ENCODE measurements at places on chromosomes 4 and X.

DNA sequence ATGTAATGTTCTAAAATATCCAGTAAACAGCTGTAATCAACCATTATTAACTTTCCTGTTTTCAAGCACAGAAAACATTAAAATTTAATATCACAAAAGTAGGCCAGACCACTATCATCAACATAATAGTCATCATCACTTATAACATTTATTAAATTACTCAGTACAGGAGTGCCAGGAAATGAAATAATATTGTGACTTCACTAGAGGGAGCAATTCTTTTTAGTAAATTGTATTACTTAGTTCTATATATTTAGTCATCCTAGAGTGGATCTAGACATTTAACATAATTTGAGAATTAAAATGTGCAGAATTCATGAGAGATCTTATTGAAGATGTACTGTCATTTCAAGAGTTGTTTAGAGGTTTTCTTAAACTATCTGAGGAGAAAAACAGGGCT is 33.6 kb downstream of the PITX2 start:
- no peak for DNase-seq

DNA sequence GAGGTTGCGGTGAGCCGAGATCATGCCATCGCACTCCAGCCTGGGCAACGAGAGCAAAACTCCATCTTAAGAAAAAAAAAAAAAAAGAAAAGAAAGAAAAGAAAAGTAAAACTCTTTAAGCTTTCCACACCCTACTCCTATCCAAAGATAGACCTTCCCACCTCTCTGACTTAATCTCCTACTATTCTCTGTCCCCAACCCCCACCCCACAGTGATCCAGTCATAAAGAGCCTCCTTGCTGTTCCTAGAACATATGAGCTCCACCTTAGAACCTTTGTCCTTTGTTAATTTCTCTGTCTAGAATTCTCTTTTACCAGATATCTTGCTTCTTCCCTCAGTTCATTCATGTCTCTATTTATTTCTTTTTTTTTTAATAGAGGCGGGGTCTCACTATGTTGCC is 30.1 kb upstream of the MSN start:
- no peak for DNase-seq

DNA sequence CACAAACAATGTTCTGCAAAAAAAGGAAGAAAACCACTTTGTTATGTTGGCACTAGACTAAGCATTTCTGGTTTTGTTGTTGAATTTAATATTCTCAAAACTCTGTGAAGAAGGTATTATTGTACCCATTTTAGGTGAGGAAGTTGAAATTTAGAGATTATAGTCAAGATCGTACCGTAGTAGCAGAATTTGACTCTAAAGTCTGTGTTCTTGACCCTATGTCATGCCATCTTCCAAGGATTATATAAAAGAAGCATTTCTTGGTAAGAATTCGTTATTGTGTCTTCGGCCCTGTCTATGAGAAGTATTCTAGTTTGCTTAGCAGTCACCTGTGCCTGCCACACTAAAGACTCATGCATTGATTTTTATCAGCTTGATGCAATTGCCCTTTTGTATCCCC is 104.4 kb upstream of the MAP9 start:
- no peak for DNase-seq

DNA sequence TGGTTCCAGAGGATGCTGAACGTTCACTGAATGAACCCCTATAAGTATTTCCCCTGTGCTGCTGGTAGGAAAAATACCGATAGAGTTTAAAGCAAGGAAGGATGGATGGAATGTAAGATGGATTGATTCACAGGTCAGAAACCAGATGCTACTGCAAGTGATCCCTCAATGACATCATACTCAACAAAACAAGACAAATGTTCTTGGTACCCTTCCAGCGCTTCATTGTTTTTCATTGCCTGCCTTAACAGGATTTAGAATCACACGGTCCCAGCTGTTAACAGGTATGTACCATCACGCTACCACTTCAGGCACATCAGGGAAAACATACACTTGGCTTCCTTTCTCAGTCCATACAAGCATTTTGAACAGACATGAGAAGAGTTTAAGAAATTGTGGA is 118.1 kb upstream of the TLR3 start:
- DNase-seq = no peak

DNA sequence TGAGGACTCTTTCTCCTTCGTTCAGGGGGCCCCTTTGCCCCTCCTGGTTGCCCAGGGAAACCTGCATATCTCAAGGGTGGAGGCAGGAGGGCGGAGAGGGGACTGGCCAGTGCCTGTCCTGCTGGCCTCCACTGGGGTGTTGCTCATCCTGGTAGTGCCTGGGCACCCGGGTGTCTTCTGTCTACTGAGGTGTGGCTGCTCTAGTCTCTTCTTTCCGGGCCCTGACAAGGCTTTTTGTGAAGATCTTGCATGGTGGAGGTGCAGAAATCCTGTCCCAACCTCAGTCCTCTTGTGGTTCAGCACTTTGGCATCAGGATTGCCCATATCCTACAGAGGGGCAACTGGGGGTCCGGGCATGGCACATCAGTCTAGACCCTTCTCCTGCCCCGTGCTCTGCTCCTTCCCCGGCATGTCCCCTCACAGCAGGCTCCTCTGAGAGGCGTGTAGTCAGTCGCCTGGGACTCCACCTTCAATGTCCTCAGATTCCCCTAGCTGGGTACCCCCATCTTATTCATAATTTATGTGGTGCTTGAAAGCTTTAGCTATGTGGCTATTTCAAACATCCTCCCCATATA is 1.9 kb downstream of the CCDC110 start:
- no peak for DNase-seq

- no peak for DNase-seq
Measured at GRCh38 chr4:40363382-40363920, 28.3 kb downstream of the CHRNA9 start.

GRCh38 chr4:6892190-6892908 is 17.3 kb upstream of the TBC1D14 start:
- DNase-seq = peak; percentile 50

DNA sequence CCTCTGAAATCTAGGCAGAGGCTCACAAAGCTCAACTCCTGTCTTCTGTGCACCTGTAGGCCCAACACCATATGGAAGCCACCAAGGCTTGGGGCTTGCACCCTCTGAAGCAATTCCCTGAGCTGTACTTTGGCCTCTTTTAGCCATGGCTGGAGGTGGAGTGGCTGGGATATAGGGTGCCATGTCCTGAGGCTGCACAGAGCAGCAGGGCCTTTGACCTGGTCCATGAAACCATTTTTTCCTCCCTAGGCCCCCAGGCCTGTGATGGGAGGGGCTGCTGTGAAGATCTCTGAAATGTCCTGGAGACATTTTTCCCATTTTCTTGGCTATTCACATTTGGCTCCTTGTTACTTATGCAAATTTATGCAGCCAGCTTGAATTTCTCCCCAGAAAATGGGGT is 20.9 kb upstream of the COL25A1 start:
- no peak for DNase-seq

GRCh38 chrX:124249345-124249744 is 83.1 kb upstream of the TEX13D start:
- no peak for DNase-seq

- DNase-seq = no peak
Measured at GRCh38 chr4:105119356-105119755, 27.3 kb upstream of the TET2 start.

DNA sequence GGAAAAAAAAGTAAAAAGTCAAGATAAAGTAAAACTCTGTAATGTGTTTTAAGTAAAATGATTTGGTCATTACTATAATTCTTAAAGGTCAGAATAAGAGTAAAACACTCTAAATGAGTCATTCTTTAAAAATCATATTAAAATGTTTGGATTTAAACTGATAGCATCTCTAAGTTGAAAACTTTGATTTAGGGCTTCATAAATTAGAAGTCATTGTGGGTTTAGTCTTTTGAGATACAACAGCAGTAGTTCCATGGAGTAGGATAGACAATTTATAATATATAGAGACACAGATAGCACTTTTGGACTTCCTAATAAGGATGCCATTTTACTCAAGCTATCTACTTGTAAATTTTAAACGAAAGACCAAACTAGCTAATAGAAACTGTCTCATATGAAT is 77.1 kb upstream of the PABPC4L start:
- no peak for DNase-seq

DNA sequence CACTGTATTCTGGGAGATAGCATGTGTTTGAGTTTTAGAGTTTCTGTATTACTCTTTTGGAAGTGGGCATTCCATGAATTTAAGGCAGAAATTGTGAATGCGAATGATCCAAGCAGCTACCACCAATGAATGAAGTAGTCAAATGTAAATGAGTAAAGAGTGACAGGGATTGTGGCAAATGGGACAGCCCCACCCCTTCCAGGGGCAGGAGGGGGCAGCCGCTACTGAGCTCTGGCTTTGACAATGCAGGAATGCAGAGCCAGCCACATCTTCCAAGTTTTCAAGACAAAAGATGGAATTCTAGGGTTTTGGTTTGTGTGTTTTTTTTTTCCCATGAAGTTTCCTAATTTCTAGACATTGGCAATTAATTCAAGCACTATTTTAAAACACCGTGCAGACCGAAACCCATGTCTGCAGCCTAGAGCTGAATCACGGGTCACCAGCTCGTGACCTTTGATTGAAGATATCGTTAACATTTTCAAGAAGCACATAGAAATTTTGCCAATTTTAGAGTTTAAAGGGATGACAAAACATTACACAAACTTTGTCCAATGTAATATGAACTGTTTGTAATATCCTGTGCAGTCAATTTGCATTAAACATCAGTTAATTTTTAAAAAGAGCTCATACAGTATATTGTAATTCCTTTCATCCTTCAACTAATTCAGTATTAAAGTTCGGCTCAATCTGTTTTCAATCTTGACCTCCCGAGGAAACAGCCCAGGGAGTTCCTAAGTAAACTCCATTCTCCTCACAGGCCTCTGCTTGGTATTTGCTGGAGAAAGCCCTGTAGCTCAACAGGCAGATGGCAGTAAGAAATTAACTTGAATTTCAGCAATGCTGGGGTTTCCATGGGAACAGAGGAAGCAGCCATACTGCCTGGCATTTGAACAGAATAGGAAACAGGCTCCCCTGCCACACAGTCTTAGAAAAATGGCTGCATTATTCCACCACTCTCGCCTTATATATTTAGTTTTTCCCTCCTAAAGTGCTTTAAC is 83.4 kb downstream of the UCHL1 start:
- DNase-seq = no peak

- DNase-seq = no peak
Measured at GRCh38 chr4:666436-666810, 7.7 kb downstream of the ATP5ME start.

DNA sequence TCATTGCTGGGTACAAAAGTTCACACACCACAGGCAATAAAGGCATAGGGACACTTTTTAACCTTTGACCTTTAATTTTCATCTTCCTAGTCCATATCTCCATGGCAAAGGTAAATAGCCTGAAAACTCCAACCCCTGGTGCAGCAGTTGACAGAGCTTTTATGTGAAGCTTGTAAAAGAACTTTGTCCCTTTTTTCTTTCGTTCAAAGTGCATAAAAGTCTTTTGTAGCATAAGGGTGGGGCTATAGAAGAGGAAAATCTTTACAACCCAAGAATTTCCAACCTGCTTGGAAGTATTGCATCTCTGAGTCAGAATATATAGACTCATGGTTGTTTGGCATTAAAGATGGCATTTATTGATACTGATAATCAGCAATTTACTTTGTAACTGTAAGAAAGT is 20.4 kb downstream of the POF1B start:
- no peak for DNase-seq

DNA sequence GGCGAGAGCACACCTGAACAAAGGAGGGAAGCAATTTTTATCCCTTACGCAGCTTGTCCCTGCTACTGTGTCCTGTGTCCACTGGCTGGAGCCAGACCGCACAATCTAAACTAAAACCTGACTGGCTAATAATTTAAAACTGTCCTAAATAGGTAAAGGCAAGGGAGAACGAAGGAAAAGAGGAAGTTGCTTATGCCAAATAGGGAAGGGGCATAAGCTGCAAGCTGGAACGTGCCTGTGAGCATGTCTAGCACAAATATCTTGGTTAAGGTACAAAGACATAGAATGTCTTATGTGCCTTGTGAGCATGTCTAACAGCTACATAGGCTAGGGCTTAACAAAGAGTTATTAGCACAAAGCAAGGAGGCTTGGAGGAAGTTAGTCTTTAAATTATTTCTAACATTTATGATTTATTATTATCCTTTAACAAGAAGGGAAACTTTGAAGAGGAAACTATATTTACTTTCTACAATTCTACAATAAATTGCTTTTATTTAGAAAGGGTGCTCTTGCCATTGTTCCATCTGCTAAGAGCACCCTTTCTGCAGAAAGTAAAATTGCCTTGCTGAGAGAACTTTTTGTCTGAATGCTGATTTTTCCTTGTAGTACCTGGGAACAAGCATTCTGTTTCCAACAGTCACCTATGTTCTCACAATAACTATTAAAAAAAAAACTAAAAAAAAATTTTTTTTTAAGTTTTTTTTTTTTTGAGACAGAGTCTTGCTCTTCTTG is 80.6 kb upstream of the CBR4 start:
- no peak for DNase-seq

DNA sequence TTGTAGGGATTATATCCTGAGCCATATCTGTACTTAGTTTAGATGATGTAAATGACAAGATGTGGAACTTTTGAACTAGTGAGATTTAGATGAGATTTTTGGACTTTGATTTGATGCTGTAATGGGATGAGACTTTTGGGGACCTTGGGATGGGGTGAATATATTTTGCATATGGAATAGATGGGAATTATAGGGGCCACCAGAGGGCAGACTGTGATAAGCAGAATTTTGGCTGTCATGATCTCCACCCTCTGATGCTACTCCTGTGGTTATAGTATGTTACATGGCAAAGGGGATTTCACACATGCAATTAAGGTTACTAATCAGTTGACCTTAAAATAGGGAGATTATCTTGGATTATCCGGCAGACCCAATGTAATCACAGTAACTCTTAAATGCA is 214.0 kb upstream of the NHS start:
- DNase-seq = no peak

- no peak for DNase-seq
Measured at GRCh38 chr4:140153419-140153717, 616 bp downstream of the MAML3 start.

- no peak for DNase-seq
Measured at GRCh38 chr4:25346913-25347312, 30.1 kb upstream of the ANAPC4 start.

GRCh38 chrX:23765449-23765848 is 17.5 kb upstream of the SAT1 start:
- no peak for DNase-seq

DNA sequence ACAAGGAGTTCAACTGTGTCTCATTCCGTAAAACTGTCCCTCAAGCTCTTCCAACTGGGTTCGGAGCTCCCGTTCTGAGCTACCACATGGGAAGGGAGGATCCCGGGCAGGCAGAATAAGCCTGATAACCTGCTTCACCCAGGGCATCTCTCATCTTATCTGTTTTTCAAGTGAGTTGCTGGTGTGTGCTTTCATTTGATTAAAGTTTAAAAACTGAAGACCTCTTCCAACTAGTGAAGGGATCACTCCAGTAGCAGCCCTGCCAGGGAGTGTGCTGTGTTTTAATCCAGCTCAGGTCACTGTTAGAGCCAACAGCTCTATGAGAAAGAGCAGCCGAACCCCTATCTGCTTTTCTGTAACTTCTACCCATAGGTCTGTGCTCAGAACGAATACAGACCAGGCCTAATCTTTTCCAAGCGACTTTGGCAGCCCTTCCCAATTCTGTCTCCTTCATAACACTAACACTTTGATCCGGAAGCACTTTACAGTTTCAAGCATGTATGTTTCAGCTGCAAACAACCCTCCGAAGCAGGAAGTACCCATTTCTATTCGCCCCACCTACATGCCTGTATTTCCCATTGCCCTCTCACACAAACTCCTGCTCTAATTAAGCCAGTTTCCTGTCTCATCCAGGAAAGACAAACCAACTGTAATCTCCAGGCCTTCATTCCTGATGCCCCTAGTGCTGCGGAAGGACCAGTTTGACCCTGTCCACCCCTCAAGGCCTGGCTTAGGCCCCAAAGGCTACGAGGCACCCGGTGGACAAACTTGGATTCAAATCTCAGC is 60.9 kb downstream of the IRF2 start:
- no peak for DNase-seq

GRCh38 chrX:152149648-152150047 is 11.3 kb upstream of the MAGEA10 start:
- DNase-seq = no peak

Data from CD4-positive, alpha-beta T cell treated with Interleukin-6 at 100 ng/mL for 8 hours (primary cell).